HCT116 (cell line): ENCODE measurements at places on chromosomes 16 and 17. TPM values are rescaled to one million over a fixed set of nuclear protein-coding genes. Genes with fewer than 3 reads are reported as not detected.
A peak's percentile ranks its signal among the peaks of the same experiment; 100 is the strongest.

DNA sequence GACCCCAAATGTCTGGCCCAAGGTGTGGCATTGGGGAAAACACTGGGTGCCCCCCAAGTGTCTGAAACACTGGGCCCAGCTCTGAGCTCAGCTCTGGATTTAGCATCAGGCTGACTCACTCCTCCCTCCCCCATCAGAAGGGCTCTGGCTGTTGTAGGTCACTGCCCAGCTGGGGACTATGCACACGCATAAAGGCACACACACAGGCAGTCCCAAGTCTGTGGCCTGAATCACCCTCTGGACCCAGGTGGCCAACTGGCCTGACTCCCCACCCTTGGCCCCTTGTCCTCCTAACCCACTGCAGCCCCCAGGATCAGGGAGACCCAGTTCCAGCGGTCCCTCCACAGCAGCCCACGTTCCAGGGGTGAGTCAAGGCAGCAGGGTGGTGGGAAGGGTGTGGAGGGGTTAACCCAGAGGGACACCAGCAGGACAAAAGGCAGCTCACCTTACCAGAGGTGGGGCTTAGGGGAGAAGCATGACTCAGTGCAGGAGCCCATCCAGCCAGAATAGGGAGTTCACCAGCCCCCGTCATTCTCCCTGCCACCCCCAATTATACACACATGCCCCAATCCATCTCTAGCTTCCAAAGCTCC, 47.0 kb downstream of the MYO18A start:
- no peaks in the 10 kb centered on the region for H3K36me3 ChIP-seq
- H3K4me3 ChIP-seq: peak overlapping the region; percentile 24
- no peak for DNase-seq
- H3K4me1 ChIP-seq: peaks cover 62% of the 10 kb centered on the region
- no peaks in the 10 kb centered on the region for H3K27me3 ChIP-seq
- peak overlapping the region; percentile 56 for H3K27ac ChIP-seq

DNA sequence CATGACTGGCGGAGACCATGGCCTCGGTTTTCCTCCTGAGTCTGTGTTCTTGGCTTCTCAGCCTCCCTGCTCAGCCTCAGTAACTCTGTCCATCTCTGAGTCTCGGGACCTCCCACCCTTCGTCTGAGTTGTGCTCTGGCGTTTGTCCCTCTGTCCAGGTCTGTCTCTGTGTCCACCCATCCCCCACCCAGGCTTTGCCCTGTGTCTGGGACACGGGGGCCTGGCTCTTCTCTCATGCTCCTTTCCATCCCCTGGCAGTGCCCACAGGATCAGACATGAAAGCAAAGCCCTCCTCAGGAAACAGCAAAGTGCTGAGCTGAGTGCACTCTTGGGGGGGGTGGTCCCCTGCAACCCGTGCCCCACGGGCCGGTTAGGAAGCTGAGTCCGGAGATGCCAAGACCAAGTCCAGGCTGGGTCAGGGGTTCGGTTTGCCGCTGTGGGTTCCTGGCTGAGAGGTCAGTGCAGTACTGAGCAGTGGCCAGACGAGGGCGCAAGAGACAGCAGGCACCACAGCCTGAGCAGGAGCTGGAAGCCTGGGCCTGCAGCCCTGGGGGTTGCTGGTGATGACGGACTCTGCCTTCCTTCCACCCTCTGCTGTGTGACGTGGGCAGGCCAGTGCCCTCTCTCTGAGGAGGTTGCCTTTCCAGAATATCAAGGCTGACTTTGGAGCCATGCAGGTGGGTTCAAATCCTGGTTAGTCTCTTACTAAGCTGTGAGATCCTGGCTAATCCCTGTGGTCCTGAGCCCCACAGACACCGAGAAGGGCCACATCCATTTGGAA, 2.5 kb downstream of the P2RX1 start:
- no peaks in the 10 kb centered on the region for H3K27me3 ChIP-seq
- no peak overlapping the region for H3K4me3 ChIP-seq
- H3K27ac ChIP-seq: no peak overlapping the region
- peak; percentile 54 for DNase-seq
- peaks cover 8% of the 10 kb centered on the region for H3K4me1 ChIP-seq

Gene KRT14
- not detected for total RNA-seq

Gene PYDC1
- not detected for total RNA-seq

Gene NFATC2IP
- 41.4 TPM for total RNA-seq

Gene CD300H
- total RNA-seq: not detected

Gene GPR179
- 0.17 TPM for total RNA-seq

DNA sequence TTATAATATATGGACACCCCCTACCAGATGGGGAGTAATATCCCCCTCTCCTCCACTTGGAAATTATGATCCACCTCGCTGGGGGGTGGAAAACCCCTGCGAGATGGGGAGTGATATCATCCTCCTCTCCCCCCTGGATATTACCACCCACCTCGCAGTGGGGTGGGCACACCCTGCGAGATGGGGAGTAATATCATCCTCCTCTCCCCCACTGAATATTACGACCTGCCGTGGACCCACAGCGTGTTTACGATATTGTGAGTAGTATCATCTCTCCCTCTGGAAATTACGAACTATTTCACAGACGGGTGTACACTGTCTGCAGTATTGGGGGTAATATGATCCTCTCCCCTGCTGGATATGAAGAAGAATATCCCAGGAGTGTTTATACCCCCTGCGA, 228.3 kb upstream of the WSCD1 start:
- H3K27me3 ChIP-seq: no peaks in the 10 kb centered on the region
- no peak overlapping the region for H3K4me3 ChIP-seq
- no peaks in the 10 kb centered on the region for H3K36me3 ChIP-seq
- H3K4me1 ChIP-seq: peaks cover 11% of the 10 kb centered on the region
- DNase-seq: no peak
- no peak overlapping the region for H3K27ac ChIP-seq

Gene GAS7
- total RNA-seq: 4.1 TPM

DNA sequence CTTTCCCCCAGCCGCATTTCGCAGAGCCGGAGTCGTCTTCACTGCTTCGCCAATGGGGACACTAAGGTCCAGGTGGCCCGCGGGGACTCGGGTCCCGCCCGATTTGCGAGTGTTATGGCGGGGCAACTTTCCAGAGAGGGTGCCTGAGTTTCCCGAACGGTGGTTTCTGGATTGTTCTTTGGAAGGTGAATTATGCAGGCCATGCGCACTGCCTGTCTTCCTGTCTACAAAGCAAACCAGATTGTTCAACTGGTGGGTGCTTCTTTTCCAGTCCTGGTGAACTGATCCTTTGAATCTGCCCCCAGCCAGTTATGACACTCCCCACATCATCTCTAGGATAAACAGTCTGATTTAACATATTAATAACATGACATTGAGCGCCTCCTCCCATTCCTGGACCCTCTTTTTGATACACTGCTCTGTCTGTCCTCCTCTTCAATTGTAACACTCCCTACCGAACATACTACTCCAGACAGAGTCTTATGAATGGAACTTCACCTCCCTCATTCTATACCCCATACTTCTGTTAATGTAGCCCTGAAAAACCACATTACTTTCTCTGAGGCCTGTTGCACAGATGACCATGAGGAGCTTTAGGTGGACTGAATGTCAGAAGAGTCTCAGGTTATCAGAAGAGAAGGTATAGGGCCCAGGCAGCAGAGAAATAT, 159.0 kb downstream of the RAB11FIP4 start:
- DNase-seq: no peak
- H3K36me3 ChIP-seq: no peaks in the 10 kb centered on the region
- H3K4me1 ChIP-seq: 0 out of 2 replicates have a peak, but pooled peaks cover 2% of the 10 kb centered on the region
- H3K27me3 ChIP-seq: no peaks in the 10 kb centered on the region
- H3K27ac ChIP-seq: peak overlapping the region; percentile 71

DNA sequence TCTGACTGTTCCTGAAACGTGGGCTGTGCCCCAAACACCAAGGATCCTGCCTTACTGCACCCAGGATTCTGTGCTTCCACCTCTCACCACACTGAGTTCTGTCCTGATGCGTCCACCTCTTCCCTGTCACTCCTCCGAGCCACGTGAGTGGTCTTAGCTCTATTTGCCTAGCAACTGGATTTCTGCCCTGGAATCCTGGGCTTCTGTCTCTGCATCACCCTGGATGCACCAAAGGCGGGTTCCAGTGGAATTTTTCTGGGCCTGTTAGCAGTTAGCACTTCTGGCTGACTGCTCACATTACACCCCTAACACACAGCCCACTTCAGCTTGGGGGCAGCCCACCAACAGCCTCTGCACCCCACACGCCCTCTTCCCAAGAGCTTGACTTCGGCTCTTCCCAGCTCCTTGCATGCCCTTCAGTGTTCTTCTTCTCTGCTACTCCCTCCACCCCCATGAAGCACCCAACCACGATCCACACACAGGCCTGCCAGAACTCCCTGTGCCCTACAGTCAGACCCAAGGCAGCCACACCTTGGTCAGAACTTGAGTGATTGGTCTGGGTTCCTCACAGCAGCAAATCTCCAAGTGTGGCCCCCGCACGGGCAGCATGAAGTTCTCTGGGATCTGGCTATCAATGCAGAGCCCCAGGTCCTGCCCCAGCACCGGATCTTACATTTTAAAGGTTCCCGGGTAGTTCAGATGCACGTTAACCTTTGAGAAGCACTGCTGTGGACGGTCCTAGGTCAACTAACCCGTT, 129.8 kb upstream of the RCVRN start:
- 0 out of 2 replicates have a peak, but pooled peaks cover 4% of the 10 kb centered on the region for H3K27me3 ChIP-seq
- no peak overlapping the region for H3K4me3 ChIP-seq
- no peak for DNase-seq
- no peaks in the 10 kb centered on the region for H3K4me1 ChIP-seq
- H3K36me3 ChIP-seq: no peaks in the 10 kb centered on the region

- no peaks in the 10 kb centered on the region for H3K36me3 ChIP-seq
- no peak overlapping the region for H3K4me3 ChIP-seq
Observed at GRCh38 chr17:32226886-32227285, 38.7 kb upstream of the RHBDL3 start.

DNA sequence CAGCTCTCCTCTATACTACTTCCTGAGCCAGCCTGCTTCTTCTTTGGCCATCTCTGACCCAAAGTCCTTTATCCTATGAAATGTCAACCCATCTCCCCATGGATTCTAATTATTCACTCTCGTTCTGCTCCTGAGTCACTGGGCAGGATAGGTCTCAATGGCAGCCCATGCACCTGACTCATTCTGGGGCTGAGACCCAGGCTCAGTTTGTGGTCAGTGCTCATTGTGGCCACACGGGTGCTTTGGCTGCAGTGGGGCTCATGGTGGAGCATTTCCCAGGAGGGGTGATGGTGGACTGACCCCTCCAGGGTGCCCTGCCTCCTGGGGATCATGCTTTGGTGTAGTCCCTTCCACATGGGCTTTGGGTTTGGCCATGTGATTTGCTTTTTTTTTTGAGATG, 154.8 kb upstream of the WSCD1 start:
- no peak overlapping the region for H3K27ac ChIP-seq
- H3K27me3 ChIP-seq: peaks cover 34% of the 10 kb centered on the region
- no peak overlapping the region for H3K4me3 ChIP-seq
- no peak for DNase-seq

Gene KIF19
- 0.15 TPM for total RNA-seq

DNA sequence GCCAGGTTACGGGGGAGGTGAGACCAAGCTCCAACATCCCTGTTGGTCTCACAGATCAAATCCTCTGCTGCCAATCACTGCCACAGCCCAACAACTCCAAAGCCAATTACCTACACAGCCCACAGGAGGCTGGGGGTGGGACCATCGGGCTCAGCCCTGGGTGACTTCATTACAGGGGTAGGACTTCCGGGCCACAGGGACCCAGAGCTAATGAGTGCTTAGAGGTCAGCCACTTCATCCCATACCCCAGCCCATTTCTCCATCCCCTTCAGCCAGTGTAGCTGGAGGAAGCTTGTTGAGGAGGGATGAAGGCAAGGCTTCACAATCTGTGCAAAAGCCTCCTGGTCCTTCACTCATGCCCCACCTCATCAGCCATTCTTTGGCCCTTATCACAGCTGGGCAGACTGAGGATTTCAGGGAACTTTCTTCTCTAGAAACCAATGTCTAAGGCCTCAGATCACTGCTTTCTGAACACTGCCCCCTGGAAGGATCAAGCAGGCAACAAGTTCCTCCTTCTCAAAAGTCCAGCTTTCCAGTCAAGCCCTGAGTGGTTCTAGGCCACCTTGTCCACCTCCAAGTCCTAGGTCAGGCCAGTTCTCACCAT, 5.8 kb downstream of the FOXN1 start:
- H3K4me1 ChIP-seq: no peaks in the 10 kb centered on the region
- no peak for DNase-seq
- H3K36me3 ChIP-seq: no peaks in the 10 kb centered on the region
- peaks cover 8% of the 10 kb centered on the region; the same call in 1 of the 2 replicates for H3K27me3 ChIP-seq
- no peak overlapping the region for H3K4me3 ChIP-seq

- no peak overlapping the region for H3K27ac ChIP-seq
- H3K4me3 ChIP-seq: no peak overlapping the region
- no peaks in the 10 kb centered on the region for H3K27me3 ChIP-seq
- DNase-seq: no peak
- H3K4me1 ChIP-seq: peaks cover 5% of the 10 kb centered on the region
Observed at GRCh38 chr17:77480509-77481215, 339.9 kb downstream of the SEC14L1 start.

DNA sequence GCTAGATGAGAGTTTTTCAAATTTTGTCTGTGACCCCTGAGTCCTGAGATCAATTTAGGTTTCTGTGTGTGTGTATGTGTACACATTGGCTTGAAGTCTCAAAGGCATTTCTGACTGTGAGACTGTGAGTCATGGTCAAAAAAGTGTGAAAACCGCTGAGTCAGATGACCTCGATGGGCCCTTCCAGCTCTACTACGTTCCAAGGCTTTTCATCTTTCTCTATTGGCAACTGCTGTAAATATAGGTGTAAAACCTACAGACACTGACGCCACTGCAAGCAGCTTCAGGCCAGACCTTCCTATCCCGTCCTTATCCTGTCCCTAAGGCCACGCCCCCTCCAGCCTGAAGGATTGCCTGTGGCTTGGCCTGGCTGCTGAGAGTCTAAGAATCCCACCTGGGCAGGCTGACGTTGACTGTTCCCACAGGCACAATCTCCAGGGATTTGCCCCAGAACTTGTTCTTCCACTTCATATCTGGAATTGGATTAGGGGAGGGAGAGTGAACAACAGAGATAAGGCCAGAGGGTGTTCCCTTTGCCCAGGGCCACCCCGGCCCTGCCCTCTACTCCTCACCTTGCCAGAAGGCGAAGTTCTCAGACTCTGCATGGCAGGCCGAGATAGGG, 11.3 kb downstream of the OSBPL7 start:
- no peaks in the 10 kb centered on the region for H3K27me3 ChIP-seq
- H3K4me1 ChIP-seq: peaks cover 25% of the 10 kb centered on the region
- peak; percentile 93 for DNase-seq
- peaks cover 11% of the 10 kb centered on the region; the same call in 1 of the 2 replicates for H3K36me3 ChIP-seq
- H3K27ac ChIP-seq: peak overlapping the region; percentile 53

Gene OTOA
- not detected for total RNA-seq

GRCh38 chr17:56317351-56318208, 164.3 kb downstream of the ANKFN1 start:
- H3K4me1 ChIP-seq: no peaks in the 10 kb centered on the region
- H3K27ac ChIP-seq: no peak overlapping the region
- no peak overlapping the region for H3K4me3 ChIP-seq
- peaks cover 34% of the 10 kb centered on the region for H3K27me3 ChIP-seq
- H3K36me3 ChIP-seq: no peaks in the 10 kb centered on the region
- DNase-seq: no peak

Gene ITGB4
- total RNA-seq: 568 TPM

DNA sequence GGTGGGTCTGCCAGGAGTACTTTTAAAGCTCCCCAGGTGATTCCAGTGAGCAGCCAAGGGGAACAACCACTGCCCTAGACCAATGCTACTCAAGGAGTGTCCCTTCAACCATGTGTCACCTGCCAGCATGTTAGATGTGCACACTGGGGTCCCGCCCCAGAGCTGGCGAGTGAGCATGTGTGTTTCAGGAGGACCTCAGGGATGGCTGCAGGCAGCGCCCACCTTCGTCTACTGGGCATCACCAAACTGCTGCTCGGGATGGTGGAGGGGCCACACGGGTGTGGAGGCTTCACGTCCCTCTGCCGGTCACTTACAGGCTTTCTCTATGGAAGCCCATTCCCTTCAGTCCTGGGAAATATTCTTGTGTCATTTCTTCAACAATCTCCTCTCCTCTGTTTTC, 29.0 kb upstream of the DOC2B start:
- no peak overlapping the region for H3K4me3 ChIP-seq
- no peak for DNase-seq
- no peaks in the 10 kb centered on the region for H3K36me3 ChIP-seq
- no peaks in the 10 kb centered on the region for H3K27me3 ChIP-seq

Gene SULT1A1
- total RNA-seq: 23.1 TPM
